ENCODE measurements at places on chromosomes 6 and 20.

- no peak for DNase-seq
These were observed 94.0 kb downstream of the SCML4 start for GRCh38 chr6:107730106-107730505.

- no peak for DNase-seq
These were observed 10.3 kb upstream of the RAD21L1 start for GRCh38 chr20:1215386-1216170.

GRCh38 chr20:3101737-3102574 lies 17.4 kb upstream of the AVP start:
- no peak for DNase-seq

GRCh38 chr20:43665466-43666176 lies 1.3 kb upstream of the MYBL2 start:
- no peak for DNase-seq

DNA sequence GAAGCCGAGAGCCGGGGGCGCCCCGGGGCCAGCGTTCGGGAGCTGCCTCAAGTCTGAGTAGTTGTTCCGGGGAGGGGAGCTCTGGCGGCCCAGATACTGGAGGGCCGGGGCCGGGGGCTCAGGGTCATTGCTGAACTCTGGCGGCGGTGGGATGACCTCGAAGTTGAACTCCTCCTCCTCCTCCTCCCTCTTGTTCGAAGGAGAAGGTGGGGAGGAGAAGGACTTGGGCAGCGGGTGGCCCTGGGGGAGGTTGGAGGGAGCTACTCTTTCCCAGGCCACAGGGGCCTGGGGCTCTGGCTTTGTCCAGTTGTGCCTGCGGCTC lies 37.7 kb downstream of the C6orf132 start:
- no peak for DNase-seq

GRCh38 chr6:161242779-161243693 lies 30.8 kb downstream of the AGPAT4 start:
- DNase-seq, result no peak

DNA sequence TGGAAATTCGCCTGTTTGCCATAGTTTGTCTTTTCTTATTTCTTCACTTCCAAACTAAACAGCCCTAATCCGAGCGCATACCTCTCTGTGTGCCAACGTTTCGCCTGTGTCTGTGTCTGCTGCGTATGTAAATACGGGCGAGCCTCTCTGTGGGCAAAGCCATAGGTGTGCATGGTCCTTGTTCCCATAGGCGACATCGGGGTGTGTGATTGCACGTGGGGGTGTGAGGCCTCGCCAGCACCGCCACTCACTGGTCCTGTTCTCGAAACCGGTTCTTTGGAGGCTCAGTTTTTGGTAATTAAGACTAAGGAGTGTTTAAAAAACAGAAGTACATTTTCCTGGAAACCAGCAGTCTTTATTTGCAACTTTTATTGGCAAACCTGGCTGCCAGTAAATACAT lies 6.0 kb upstream of the FOXC1 start:
- no peak for DNase-seq

GRCh38 chr20:52425253-52425652 lies 233.7 kb upstream of the ZFP64 start:
- DNase-seq, result no peak

- no peak for DNase-seq
These were observed 401.7 kb downstream of the ESR1 start for GRCh38 chr6:152209211-152209610.

GRCh38 chr20:32332614-32333013 lies 25.5 kb upstream of the ASXL1 start:
- no peak for DNase-seq

DNA sequence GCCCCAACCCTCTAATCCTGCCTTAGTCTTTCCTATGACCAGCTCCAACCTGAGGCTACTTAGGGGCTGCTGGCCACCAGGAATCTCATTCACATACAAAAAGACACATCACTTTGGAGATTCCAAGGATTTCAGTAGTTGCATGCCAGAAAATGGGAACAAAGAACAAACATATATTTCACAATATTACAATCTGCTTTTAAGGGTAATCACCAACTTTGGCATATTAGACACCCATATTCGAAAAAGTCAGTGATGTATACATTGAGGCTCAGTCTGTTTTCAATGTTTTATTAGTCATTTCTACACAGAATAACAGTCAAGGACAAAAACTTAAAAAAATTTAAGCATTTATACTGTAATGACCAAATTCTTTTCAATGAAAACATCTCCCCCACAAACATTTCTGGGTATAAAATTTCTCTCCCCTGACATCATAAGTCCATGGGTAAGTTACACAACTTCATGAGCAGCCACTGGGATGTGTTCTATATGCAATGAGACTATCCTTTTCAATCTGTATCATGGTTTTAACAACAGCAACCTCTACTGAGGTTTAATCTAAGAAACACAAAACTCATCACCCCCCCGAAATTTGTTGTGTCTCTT lies 103.5 kb downstream of the MAP7 start:
- DNase-seq, result no peak

DNA sequence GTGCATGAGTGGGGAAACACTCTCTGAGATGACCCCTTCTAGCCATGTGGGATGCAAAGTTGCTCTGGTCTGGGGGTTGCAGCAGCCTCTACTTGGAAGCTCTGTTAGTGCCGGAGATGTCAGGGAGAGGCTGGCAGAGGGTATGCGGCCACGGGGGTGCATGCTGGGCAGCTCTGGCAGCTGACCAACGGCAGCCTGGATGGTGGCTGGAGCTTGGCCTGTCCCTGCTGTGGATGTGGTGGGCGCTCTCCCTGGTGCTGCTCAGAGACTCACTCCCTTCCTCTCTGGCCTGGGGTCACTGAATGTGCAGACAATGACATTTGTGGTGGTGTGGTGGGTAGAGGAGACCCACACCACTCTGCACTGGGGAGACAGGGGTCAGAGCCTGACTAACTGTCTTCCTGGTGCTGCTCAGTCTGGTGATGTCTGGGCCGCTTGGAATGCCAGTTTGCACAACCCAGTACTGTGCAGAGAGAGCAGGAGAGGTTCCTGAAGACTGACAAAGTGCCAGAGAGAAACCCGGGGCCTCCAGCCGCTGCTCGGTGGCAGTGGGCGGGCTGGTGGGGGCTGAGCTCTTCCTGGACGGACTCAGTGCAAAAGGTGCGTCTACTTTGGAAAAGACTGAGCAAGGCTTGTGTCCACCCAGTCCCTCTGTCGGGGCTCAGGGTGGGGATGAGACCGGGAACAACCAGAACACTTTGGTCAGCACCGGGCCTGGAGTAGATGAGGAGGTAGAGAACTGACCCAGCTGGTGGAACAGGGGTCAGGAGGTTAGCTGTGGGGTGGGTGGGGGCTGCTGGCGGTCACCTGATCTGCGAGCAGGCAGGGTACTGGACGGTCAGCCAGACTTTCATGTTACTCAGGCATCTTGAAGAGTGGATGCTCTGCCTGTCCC lies 2.7 kb downstream of the MYT1 start:
- no peak for DNase-seq

DNA sequence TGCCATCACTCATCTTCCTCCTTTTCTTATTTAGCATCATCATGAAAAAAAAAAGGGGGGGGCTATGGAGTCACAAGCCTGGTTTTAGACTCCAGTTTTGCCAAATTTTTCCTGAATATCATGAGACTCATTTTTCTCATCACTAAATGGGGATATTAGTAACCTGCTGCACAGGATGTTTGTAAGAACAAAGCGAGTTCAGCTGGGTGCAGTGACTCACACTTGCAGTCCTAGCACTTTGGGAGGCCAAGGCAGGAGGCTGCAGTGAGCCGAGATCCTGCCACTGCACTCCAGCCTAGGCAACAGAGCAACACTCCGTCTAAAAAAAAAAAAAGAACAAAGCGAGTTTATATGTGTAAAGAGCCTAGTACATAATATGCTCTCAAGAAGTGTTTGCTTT lies 82.8 kb downstream of the TFAP2A start:
- DNase-seq, result no peak

DNA sequence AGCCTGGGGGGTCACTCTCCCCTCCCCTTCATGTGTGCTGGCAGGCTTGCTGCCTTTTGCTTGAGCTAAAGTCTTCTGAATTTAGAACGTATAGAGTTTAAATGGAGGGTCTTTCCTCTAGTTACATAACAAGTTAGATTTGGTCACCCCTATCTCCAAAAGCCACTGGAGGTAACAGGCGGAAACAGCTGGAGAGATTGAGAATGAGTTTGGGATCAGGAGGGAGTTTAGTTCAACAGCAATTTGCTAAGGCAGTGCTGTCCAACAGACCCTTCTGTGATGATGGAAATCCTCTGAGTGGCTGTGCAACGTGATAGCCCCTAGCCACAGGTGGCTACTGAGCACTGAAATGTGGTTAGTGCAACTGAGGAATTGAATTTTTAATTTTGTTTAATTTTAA lies 132.8 kb downstream of the EYA2 start:
- no peak for DNase-seq

- no peak for DNase-seq
These were observed 18.5 kb downstream of the NOX3 start for GRCh38 chr6:155436981-155437749.

GRCh38 chr6:97422171-97422570 lies 139.2 kb upstream of the MMS22L start:
- no peak for DNase-seq

GRCh38 chr20:6829510-6830116 lies 62.1 kb downstream of the BMP2 start:
- DNase-seq, result no peak

DNA sequence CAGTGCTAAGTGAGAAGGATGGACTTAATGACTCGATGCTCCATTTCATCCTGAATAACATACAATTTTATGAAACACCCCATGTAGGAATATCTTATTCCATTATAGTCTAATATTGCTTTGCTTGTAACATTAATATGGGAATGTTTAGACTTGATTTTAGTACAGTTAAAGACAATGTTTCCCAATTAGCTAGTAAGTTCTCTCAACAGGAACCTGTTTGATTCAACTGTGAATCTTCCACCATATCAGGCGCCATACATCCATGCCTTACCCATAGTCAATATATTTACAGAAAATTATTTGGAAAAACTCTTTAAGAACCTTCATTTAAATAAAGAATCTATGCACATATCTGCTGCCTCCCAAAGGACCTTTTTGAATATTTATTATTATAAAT lies 3.3 kb downstream of the NDRG3 start:
- no peak for DNase-seq

- peak; percentile 58 for DNase-seq
These were observed 10.0 kb upstream of the POU5F1 start for GRCh38 chr6:31180500-31180899.

DNA sequence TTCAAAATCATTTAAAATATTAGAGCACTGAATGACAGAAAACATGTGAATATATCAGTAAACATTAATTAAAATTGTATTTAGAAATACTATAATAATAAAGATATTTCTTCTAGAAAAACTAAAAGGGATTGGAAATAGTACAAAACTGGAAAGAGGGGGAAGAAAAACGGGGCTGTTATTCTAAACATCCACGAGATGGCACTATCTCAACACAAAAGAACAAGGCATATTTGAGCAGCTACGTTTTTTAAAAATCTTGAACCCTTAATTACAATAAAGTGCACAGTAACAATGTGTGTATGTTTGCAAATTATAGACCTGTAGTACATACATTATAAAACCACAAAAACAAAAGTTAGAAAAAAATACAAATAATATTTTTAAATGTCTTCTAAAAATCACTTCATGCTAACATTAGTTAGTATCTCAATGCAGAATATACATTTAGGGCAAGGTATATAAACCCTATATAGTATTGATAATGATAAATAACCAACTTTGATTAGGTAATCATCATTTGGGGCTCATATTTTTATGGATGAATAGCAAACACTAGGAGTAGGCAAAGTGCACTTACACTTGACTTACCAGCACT lies 42.5 kb upstream of the PNISR start:
- no peak for DNase-seq

GRCh38 chr20:41424546-41424945 lies 57.9 kb upstream of the EMILIN3 start:
- DNase-seq, result no peak
